Left forelimb (tissue), 1 donor: ENCODE measurements at places on chromosomes 2 and 18.

GRCh38 chr2:145799595-145800108 is 1279.7 kb upstream of the ZEB2 start:
- DNase-seq, result no peak

DNA sequence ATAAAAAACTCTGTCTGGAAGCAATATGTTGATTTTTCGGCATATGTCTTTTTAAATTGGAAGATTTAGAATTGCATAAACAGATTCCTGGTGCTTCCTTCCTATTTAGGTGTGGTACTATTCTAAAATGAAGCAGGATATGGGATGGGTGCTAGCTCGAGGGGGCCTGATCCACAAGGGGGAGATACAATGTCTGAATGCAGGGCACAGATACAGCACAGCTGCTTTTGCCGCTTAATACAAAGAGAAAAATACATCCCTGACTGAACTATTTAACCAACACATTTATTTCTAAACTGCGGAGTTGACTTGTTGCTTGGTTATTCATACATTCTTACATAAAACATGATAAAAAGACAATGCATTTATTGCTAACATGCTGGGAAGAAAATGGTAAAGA is 169.1 kb downstream of the TMEFF2 start:
- DNase-seq, result no peak

GRCh38 chr2:25297738-25298137 is 44.0 kb downstream of the DNMT3A start:
- DNase-seq, result no peak

DNA sequence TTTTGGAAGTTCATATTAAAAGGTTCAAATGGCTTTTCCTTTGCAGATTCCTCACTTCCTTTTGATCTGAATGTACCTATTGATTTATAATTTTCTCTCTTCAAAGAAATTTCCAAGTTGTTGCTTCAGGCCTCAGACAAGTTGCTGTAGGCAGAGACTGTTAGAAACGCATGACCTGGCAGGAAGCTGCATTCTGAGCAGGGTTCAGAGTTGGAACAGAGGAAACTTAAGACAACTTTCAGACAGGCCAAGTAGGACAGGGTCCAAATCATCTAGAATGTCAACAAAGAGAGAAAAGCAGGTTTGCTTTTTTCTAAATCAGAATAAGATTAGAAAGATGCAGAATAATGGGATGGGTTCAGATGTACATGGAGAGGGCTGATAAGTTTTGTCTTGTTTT is 416.3 kb downstream of the LRP1B start:
- DNase-seq, result no peak

GRCh38 chr2:72955228-72956049 is 38.1 kb downstream of the EMX1 start:
- DNase-seq, result no peak

DNA sequence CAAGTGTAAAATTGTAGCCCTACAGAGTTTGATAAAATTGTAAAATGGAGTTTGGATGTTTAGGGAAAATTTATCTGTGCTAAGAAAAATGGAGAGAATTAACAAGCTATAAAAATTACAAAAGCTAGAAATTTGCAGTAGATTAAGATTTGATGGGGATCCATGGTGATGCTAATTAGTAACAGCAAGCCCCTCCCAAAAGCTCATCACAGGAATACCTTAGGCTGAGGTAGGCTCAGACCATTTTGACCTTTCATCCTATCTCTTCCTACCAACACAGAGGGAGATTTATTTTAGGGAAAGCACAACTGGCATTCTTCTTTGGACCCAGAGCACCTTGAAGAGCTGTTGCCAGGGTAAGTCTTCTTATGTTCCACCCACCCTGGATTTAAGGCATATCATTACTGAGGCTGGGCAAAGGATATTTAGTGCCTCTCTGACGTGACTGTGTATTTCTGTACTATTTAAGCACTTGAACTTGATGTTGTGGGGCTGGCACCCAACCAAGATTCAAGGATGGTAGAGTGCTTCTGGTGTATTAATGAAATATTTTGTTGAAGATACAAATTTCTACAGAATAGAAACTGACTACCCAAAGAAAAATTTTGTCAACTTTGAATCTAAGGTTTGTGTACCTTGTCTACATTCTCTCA is 70.8 kb upstream of the SLC39A10 start:
- no peak for DNase-seq

DNA sequence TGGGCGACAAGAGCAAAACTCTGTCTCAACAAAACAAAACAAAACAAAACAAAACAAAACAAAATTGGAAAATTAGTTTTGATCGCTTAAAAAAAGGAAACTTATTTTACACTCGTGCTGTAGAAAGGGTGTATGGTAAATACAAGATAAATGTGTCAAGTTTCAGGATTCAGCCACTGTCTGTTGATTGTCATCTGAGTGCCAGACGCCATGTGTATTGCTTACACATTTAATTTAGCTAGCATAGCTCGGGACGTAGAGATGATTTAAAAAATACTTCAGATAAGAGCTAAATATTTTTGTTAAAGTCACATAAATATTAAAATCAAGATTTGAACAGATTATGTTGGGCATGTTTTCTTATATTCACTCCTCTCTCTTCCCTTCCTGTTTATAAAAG is 568.1 kb upstream of the ZNF804A start:
- no peak for DNase-seq

GRCh38 chr18:53551868-53552426 is 672.5 kb downstream of the MBD2 start:
- no peak for DNase-seq

GRCh38 chr2:95060446-95061118 is 35.1 kb downstream of the MAL start:
- peak; percentile 49 for DNase-seq

DNA sequence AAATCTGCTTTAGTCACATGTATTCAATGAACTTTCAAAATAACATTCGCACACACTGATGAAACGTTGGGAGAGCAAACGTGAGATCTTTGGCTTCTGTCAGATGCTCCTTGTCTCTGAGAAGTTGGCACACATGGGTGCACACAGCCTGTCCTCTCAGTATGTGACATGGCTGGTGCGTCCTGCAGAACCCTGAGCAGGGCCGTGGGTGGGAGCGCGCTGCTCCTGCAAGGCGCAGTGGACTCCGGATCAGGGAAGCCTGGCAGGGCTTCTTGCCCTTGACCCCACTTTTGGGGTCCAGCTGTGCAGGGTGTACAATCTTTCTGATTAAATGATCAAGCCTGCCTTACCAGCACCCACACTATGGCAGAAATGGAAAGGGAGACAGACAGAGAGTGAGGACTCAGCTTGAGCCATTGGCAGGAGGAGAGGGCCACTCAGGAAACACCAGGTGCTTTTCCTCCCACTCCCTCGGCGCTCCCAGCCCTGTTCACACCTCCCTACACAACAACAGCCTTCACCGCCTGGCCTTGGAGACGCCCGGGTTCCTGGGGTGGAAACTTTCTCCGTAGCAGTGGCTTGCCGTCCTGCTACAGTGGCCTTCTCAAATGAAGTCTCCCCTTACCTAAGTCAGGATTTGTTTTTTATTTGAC is 108.4 kb upstream of the SNTG2 start:
- DNase-seq, result no peak

DNA sequence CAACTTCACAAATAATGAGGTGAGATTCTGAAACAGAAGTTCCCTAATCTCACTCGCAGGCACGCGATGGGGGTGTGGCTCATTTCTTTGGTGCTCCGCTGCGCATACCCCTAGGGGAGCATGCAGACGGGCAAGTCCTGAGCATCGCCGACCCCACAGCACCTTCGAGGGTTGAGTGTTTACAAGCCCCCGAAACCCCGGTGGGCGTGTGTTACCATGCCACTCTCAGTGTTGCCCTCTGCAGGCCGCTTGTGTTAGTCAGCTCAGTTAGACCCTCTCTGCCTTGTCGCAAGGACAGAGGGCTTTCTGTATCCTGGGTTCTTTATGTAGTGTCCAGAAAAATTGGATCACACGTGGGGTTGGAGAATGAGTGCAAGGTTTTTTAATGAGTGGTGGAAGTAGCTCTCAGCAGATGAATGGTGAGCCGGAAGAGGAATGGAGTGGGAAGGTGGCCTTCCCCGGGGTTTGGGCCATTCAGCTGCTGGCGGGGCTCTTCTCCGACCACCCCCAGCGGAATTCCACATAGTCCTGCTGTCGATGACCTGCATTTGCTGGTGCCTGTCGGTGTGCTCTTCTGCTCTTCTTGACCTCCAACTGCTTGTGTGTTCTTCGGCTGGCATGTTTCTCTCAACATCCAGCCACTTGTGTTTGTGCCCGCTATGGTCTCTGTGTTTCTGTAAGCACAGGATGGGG is 191.3 kb downstream of the RPRM start:
- DNase-seq, result no peak

- DNase-seq, result no peak
Observed at GRCh38 chr2:196249860-196250259, 78.5 kb upstream of the STK17B start.

DNA sequence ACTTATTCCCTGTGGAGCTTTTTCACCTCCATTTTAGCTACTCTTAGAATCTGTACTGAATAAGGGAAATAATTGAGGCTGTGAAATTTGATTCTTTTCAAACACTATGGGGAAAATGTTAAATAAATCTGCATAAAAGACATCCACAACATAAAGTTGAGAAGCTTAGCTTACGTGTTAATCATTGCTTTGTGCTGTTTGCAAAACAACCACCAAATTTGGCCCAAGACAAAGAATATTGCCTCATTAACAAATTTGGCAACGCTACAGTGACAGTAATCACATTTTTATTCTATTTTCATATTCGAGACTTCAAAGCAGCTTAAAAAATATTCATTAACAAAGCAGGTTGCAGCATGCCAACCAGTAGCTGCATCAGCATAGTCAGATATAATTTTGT is 437.6 kb downstream of the DPP10 start:
- no peak for DNase-seq

- DNase-seq, result no peak
Observed at GRCh38 chr2:173792741-173793140, 172.4 kb downstream of the SP3 start.

DNA sequence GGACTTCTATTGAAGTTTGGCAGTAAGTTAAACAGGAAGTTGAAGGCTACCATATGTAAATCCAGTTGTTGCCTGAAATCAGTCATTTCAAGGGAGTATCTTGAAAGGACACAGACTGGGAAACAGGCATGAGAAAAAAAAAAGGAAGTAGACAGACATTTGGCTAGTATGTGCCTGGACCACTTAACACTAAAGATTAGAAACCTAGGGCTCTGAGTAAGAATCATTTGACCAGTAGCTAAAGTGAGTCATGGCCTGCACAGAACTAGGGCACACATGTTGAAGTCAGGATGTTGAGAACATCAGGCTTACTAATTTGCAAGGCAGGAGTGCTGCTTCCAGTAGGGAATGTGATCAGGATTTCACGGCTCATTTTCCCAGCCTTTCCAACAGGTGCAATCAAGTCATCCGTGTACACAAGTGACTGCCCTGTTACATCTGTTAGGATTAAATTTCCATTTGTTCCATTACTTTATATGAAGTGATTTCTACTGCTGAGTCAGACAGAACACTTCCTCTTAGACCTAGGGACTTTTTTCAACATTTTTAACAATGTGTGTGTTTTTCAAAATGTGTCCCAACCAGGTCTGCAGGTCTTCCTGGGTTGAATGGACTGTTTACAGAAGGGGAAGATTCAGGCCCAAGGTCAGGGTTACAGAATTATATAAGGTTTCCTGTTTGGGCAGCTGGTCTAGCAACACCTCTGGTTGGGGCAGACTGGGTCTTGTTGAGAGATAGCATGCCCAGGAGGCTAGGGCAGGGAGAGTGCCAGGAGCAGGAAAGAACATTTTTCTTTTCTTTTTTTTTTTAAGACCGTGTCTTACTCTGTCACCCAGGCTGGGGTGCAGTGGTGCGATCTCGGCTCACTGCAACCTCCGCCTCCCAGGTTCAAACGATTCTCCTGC is 145.6 kb downstream of the TGIF1 start:
- DNase-seq, result no peak

GRCh38 chr18:64699081-64699480 is 550.2 kb upstream of the LINC00305 start:
- DNase-seq, result no peak

- DNase-seq, result no peak
Observed at GRCh38 chr2:181262782-181263181, 194.4 kb upstream of the ITGA4 start.

GRCh38 chr2:207697411-207697810 is 14.0 kb upstream of the CCNYL1 start:
- DNase-seq, result no peak

- no peak for DNase-seq
Observed at GRCh38 chr18:42657551-42657950, 457.9 kb downstream of the RIT2 start.

DNA sequence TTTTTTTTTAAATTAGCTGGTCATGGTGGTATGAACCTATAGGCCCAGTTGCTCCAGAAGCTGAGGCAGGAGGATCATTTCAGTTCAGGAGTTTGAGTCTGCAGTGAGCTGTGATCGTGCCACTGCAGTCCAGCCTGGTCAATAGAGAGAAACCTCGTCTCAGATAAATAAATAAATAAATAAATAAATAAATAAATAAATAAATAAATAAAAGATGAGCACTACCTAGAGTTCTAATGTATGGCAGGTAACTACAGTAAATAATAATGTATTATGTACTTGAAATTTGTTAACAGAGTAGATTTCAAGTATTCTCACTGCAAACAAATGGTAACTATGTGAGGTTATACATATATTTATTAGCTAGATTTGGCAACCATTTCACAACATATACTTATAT is 697.9 kb upstream of the ID2 start:
- no peak for DNase-seq

DNA sequence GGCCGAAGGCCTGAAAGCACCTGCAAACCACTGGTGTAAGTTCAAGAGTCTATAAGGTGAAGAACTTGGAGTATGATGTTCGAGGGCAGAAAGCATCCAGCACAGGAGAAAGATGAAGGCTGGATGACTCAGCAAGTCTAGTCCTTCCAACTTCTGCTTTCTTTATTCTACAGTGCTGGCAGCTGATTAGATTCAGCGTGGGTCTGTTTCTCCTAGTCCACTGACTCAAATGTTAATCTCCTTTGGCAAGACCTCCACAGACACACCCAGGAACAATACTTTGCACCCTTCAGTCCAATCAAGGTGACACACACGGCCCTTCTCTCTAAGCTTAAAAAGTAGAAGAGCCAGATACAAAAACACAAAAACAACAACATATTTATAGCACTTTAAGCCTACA is 43.4 kb downstream of the NMS start:
- DNase-seq, result no peak

- no peak for DNase-seq
Observed at GRCh38 chr2:44191739-44192138, 23.1 kb downstream of the PPM1B start.

DNA sequence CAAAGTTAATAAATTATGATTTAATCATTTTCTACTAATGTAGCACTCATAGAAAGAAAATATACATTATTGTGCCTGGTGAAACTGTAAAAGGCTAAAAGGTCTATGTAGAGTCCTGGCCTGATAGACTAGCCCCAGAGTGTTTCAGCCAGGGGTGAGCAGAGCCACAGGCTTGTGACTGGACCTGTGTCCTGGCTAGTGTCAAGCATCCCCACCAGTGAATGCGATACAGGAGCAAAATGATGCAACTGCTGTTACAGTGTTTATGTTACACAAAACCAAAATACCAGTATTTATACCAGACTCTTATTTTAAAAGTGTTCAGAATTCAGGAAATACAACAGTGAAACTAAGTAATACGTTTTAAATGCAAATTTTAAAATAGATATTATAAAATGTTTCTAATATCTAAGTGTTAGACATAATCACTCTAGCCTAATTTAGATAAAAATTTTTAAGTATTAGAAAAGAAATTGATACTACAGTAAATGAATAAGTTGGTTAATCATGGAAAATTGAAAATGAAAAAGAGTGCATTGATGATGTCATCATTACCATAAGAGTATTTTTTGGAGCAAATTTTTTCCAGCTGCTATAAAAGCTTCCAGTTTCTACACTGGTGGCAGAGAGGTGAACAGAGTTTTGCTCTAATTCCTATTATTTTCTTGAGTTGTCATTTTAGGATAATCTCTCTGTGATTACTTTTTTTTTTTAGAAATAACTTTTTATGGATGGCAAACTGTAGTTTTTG is 6.2 kb upstream of the TSPYL6 start:
- DNase-seq, result no peak
